ENCODE measurements at places on chromosomes 2 and 18. TPM values are rescaled to one million over a fixed set of nuclear protein-coding genes. Genes with fewer than 3 reads are reported as not detected.
A peak's percentile ranks its signal among the peaks of the same experiment; 100 is the strongest.

CNTNAP5 gene
- not detected for total RNA-seq

DNA sequence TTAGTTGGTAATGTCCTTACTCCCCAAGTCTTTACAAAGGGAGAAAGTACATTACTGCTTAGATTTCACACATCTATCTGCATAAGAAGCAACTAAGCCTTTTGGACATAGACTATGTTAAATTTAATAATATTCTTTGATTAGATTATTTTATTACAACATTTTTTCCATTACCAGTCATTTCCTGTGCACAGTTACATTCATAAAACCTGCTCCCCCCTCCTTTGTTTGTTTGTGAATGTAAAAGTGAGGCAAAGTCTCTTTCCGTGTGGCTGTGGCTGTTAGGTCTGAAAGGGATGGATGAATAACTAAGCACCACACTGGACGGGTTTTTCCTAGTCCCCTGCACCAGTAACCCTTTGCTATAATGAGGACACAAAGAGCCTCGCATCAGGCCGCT lies 9.6 kb downstream of the PTGR3 start:
- peaks cover 56% of the 10 kb centered on the region for H3K4me1 ChIP-seq
- DNase-seq: no peak
- no peaks in the 10 kb centered on the region for H3K27me3 ChIP-seq
- no peak overlapping the region for H3K4me3 ChIP-seq

DNA sequence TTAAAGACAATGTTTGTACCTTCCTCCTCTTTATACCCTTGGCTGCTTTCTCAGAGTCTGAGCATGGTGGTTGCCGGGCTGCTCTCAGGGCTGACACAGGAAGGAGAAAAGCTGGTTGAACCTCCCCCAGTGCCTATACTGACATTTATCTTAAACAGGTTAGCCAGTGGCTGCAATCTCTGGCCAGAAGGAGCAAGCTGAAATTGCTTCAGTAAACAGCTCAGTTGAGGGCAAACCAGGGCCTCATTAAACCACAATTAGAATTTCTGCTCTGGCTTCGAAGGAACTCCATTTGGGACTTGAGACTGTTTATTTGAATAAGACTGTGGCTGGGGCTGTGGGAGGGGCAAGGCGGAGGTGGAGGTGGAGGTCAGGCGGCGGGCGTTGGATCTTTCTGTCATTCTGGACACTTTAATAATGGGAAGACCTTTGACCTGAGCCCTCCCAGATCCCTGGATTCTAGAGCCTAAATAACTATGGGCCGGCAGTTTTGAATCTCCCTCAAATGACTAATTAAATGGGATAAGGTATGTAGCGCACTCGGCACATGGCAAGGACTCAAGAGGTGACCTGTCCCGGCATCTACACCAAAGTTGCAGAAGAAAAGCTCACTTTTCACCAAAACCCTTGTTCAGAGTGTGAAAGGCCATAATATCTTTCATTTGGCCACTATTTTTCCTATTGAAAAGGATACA lies 120.6 kb upstream of the MYCN start:
- H3K4me1 ChIP-seq: no peaks in the 10 kb centered on the region
- H3K27me3 ChIP-seq: no peaks in the 10 kb centered on the region
- H3K4me3 ChIP-seq: no peak overlapping the region
- no peak overlapping the region for H3K27ac ChIP-seq
- H3K36me3 ChIP-seq: no peaks in the 10 kb centered on the region

DNA sequence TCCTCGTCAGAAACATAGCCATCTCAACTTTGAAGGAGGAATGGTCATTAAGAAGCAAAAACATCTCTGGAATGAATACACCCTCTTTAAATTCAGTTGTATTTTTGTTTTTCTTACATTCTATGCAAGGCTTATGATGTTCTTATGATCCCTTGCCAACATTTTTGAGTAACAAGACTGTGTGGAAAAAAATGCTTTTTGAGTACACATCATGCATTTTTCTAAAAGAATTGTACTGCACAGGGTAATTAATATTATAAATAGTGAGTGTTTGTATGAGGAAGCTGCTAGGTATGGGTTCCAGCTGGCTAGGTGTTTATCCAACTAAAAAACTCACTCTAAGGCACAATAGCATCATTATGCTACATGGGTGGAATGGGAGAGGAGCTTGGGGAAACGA lies 59.0 kb upstream of the SPATS2L start:
- no peaks in the 10 kb centered on the region for H3K36me3 ChIP-seq
- peaks cover 6% of the 10 kb centered on the region for H3K27me3 ChIP-seq
- H3K4me1 ChIP-seq: no peaks in the 10 kb centered on the region
- DNase-seq: no peak

DNA sequence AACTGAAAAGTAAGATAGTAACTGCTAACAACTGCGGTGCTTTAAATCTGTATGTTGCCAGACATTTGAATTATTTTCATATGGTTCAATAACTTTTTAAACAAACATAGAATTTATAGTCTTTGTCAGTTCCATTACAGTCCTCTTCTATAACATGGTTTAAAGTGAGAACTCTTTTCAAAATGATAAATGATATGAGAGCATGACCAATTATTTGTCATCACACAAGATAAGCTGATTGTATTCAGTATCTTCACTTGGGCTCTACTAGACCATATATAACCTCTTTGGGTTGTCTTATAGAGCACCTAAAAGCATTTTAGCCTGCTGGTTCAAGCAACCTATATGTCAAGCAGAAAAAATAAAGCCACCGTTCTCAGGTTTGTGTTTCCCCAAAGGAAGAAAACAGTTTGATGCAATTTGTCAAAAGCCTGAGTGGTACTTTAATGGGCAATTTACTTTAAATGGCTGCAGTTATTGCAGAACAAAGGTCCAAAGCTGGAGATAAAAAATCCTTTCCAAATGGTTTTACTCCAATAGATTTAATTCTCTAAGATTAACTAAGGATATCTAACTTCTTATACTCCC lies 298.4 kb downstream of the FSIP2 start:
- no peak overlapping the region for H3K4me3 ChIP-seq
- H3K36me3 ChIP-seq: no peaks in the 10 kb centered on the region
- DNase-seq: no peak
- H3K4me1 ChIP-seq: no peaks in the 10 kb centered on the region
- no peaks in the 10 kb centered on the region for H3K27me3 ChIP-seq
- H3K27ac ChIP-seq: no peak overlapping the region

DNA sequence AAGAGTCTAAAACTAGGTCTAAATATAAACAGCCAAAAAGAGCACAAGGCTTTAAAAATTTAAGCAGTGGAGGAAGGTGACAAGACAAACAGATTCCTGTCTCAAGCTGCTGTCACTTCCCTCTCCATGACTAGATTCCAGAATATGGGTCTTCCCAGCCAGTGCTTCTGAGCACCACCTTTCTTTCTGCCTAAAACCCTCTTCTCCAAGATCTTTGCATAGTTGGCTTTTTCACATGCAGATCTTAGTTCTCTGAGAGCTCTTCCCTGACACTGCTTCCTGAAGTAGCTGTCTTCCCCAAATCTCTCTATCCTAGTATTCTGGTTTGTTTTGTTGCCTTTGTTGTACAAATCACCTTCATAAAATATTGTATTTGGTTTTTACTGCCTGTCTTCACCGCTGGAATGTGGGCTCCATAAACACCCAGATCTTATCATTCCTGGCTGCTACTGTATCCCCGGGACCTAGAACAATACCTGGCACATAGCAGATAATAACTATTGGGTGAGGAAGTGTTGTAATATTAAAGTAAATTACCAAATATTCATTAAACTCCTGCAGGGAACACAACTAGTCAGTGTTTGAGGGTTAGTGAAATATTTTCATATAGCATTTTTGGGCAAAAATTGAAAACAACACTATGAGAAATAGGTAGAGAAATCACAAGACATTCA lies 150.2 kb downstream of the CCDC85A start:
- peaks cover 57% of the 10 kb centered on the region for H3K4me1 ChIP-seq
- DNase-seq: no peak
- H3K27ac ChIP-seq: peak overlapping the region; percentile 62

GRCh38 chr2:186868344-186868743 lies 19.4 kb upstream of the ZSWIM2 start:
- H3K27ac ChIP-seq: peak overlapping the region; percentile 22
- H3K27me3 ChIP-seq: no peaks in the 10 kb centered on the region
- H3K4me3 ChIP-seq: no peak overlapping the region
- peaks cover 7% of the 10 kb centered on the region for H3K4me1 ChIP-seq

TLX2 gene
- total RNA-seq: not detected

POTEJ gene
- total RNA-seq: not detected

SLC38A11 gene
- 0.33 TPM for total RNA-seq

GRCh38 chr2:160062292-160063005 lies at the start of gene PLA2R1:
Gene PLA2R1 (minus strand): TSS chr2:160062615. CDS start chr2:160062403, 212 bp downstream.
- peak within 1 kb of the TSS; percentile 40 for H3K27ac ChIP-seq
- H3K4me3 ChIP-seq: peak within 1 kb of the TSS; percentile 84

ADGRF3 gene
- not detected for total RNA-seq

SIX3 gene
- total RNA-seq: not detected

GRCh38 chr2:241730671-241731293 lies 3.6 kb upstream of the D2HGDH start:
- no peak for DNase-seq
- H3K27ac ChIP-seq: no peak overlapping the region
- H3K4me1 ChIP-seq: peaks cover 32% of the 10 kb centered on the region
